ENCODE measurements at places on chromosomes 2 and 18.
A peak's percentile ranks its signal among the peaks of the same experiment; 100 is the strongest.

DNA sequence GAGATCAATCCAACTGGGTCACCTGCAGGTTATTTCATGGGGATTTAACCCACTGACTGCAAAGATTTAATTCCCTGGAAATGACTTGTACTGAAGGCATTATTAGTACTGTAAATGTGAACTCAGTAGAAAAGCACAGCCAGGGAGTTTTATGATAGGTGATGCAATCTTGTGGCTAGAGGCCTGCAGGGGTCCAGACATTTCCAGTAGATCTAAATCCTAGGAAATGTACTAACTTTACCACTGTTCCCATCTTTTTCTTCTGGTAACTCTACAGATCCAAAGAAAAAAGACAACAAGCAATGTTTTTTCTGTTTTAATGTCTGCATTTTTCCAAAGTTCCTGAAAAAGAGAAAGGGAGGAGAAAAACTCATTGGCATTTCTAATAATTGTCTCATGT lies 500.1 kb downstream of the ARHGAP15 start:
- H3K27ac ChIP-seq, result no peak overlapping the region
- H3K4me3 ChIP-seq, result no peak overlapping the region
- no peaks in the 10 kb centered on the region for H3K36me3 ChIP-seq

DNA sequence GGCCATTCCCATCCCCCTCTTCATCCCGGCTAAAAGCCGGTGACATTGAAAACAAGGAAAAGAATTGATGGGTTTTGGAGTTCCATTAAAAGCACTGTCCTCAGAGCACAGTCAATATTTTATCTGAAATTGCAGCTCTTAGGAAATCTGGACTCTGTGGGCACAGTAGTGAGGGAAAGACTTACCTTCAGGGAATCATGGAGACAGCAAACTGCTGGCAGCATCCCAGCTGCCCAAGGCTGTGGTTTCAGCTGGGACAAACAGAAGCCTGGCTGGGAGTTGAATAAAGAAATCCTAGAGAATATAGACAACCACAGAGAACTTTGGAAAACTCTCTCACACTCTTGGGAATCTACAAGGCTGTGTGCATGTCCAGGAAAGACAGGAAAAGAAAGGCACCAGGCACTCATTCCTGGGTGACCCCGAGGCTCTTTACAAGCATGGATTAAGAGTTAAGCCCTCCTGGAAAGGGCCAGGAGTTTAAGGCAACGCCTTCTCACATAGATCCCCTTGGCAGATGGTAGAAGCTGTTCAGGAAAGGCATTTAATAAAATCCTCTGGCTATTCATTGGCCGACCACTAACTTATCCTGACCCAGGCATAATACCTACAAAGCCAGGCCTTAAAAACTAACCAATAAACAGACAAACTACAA lies 255.1 kb downstream of the MYT1L start:
- H3K4me3 ChIP-seq, result no peak overlapping the region
- no peak for DNase-seq
- no peaks in the 10 kb centered on the region for H3K4me1 ChIP-seq
- H3K36me3 ChIP-seq, result no peaks in the 10 kb centered on the region
- H3K27ac ChIP-seq, result no peak overlapping the region

GRCh38 chr2:84900971-84901370 lies 4.5 kb upstream of the TMSB10 start:
- H3K4me3 ChIP-seq, result no peak overlapping the region
- no peaks in the 10 kb centered on the region for H3K36me3 ChIP-seq
- H3K27me3 ChIP-seq, result no peaks in the 10 kb centered on the region
- peaks cover 17% of the 10 kb centered on the region for H3K4me1 ChIP-seq

GRCh38 chr2:174312581-174313234 lies 22.0 kb upstream of the SP9 start:
- no peak for DNase-seq
- H3K4me1 ChIP-seq, result no peaks in the 10 kb centered on the region
- H3K27ac ChIP-seq, result no peak overlapping the region
- H3K36me3 ChIP-seq, result no peaks in the 10 kb centered on the region
- H3K4me3 ChIP-seq, result no peak overlapping the region

GRCh38 chr18:32879497-32879896 lies 106.7 kb upstream of the KLHL14 start:
- H3K36me3 ChIP-seq, result no peaks in the 10 kb centered on the region

GRCh38 chr2:33351781-33352180 lies 124.7 kb upstream of the RASGRP3 start:
- H3K4me1 ChIP-seq, result no peaks in the 10 kb centered on the region
- no peak overlapping the region for H3K27ac ChIP-seq
- no peak for DNase-seq
- no peaks in the 10 kb centered on the region for H3K36me3 ChIP-seq

DNA sequence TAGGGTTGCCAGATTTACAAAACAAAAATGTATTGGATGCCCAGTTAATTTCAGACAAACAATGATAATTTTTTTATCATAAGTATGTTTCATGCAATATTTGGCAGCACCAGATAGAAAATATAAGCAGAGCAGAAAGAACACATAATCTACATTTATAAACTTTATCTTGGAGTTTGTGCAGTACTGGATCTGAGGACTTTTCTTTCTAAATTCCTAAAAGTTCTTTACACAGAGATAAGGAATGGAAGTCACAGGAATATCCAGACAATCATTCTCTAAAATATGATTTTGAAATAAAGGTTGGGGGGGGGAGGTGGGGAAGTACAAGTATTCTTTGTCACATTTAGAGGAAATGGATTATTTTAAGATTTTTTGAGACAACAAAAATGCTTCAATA lies 28.8 kb upstream of the MC4R start:
- H3K4me3 ChIP-seq, result no peak overlapping the region
- H3K4me1 ChIP-seq, result no peaks in the 10 kb centered on the region
- H3K27me3 ChIP-seq, result no peaks in the 10 kb centered on the region
- no peaks in the 10 kb centered on the region for H3K36me3 ChIP-seq
- no peak overlapping the region for H3K27ac ChIP-seq
- no peak for DNase-seq

DNA sequence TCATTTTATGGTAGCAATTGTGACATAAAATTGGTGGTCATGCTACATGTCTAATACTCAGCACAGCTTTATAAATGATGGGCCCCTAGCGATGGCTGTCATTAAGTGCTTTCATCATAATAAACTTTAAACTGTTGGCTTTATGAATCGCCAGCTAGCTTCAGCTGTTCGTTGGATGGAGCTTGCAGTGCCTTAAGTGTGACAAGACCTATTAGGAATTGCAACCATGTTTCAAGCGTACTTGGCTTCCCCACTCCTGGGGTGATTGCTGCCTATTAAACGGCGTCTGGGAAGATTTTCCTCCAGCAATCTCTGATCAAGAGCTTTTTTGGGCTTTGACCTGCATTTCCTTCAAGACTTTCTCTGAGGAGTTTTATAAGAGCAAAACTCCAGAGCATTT lies 164.5 kb upstream of the SIX3 start:
- H3K36me3 ChIP-seq, result no peaks in the 10 kb centered on the region
- H3K4me1 ChIP-seq, result peaks cover 6% of the 10 kb centered on the region
- no peaks in the 10 kb centered on the region for H3K27me3 ChIP-seq
- no peak overlapping the region for H3K27ac ChIP-seq
- no peak overlapping the region for H3K4me3 ChIP-seq
- no peak for DNase-seq

GRCh38 chr18:23746851-23747250 lies 57.6 kb downstream of the LAMA3 start:
- H3K4me1 ChIP-seq, result peaks cover 3% of the 10 kb centered on the region
- no peaks in the 10 kb centered on the region for H3K36me3 ChIP-seq
- H3K27me3 ChIP-seq, result no peaks in the 10 kb centered on the region
- no peak for DNase-seq
- no peak overlapping the region for H3K27ac ChIP-seq

DNA sequence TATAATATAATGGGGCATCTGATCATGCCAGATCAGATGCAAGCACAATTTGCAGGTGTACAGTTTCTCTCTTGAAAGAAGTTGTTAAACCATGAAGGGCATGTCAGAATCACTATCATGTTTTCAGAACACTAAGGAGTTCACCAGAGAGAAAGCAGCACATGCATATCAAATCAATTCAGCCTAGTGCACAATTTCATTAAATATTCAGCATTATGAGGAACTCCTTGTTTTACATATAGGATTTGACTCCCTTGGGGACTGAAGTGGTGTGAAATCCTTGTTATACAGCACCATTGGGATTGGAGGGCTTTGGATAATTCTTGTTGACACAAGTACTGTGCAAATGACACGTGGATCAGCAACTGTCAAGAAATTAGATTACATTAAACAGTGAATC lies 562.1 kb upstream of the KLHL29 start:
- H3K4me1 ChIP-seq, result no peaks in the 10 kb centered on the region
- H3K27ac ChIP-seq, result no peak overlapping the region
- no peaks in the 10 kb centered on the region for H3K27me3 ChIP-seq
- no peak overlapping the region for H3K4me3 ChIP-seq
- no peak for DNase-seq
- no peaks in the 10 kb centered on the region for H3K36me3 ChIP-seq

DNA sequence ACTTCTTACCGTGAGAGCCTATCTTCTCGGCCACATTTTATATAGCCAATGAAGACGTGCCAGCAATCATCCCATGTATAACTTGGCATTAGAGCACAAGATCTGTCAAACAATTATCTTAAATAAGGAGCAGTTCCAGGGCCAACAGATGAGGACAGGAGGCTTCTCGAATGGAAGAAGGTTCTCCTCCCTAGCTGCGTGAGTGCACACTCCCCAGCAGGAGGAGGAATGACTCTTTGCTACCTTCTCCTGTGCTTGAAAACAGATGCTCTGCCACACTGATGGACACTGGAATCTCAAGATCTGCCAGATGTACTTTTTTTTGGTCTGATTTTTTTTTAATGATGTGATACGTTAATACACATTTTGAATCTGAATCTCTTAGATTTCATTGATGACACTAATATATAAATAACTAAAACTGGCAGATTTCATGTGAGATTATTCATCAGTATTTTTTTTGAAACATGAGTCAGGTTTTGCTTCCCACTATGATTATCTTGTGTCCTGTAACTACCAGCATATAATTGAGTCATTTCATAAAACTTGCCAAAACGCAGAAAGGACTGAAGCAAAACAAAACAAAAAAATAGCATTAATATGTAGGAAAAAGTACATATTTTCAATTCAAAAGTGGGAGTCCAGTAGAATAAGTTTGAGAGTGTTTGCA lies 626 bp upstream of the VIT start:
- no peak overlapping the region for H3K27ac ChIP-seq
- H3K4me1 ChIP-seq, result no peaks in the 10 kb centered on the region
- no peak for DNase-seq

- H3K4me3 ChIP-seq, result no peak overlapping the region
- peak overlapping the region; percentile 42 for H3K27ac ChIP-seq
- H3K27me3 ChIP-seq, result no peaks in the 10 kb centered on the region
- peak; percentile 81 for DNase-seq
These were observed 384.5 kb downstream of the MTX2 start for GRCh38 chr2:176653479-176654443.

DNA sequence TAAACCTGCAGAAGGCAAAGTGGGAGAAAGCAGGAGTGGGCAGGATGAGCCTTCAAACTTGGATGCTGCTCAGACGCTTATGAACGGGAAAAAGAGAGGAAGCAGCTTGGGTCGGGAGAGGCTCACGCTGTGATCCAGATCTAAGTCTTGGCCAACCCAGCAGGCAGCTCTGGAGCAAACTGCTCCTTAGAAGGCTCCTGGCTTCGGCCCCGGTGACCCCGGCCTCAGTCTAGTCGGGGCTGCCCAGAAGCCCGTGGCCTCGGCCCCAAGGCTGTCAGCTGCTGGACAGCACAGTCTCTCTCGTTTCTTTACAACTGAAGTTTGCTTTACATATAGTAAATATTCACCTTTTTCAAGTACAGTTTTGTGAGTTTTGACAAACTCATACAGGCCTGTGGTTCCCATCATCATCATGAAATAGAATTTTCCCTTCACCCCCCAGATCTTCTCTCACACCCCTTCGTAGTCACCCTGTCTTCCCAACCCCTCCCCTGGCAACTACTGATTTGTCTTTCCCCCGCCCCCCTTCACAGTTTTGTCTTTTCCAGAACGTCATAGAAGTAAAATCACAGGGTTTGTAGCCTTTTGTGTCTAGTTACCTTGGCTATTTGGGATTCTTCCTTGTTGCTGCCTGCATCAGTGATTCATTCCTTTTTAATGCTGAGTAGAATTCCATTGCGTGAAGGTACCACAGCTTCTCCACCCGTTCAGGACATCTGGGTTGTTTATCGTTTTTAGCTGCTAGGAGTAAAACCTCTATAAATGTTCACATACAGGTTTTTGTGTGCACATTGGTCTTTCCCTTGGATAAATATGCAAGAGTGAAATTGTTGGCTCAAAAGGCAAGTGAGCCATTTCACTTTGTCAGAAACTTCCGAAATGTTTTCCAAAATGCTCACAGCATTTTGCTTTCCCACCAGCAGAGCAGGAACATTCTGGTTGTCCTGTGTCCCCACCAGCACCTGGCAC lies 35.1 kb downstream of the MYO7B start:
- peak; percentile 69 for DNase-seq
- H3K36me3 ChIP-seq, result no peaks in the 10 kb centered on the region
- H3K27ac ChIP-seq, result no peak overlapping the region

GRCh38 chr18:22667616-22668422 lies 250.1 kb upstream of the CTAGE1 start:
- no peak overlapping the region for H3K4me3 ChIP-seq
- no peaks in the 10 kb centered on the region for H3K36me3 ChIP-seq

GRCh38 chr18:79373736-79374135 lies 22.0 kb upstream of the NFATC1 start:
- DNase-seq, result no peak
- H3K4me1 ChIP-seq, result no peaks in the 10 kb centered on the region
- H3K36me3 ChIP-seq, result no peaks in the 10 kb centered on the region
- no peak overlapping the region for H3K27ac ChIP-seq

- no peaks in the 10 kb centered on the region for H3K27me3 ChIP-seq
- no peaks in the 10 kb centered on the region for H3K36me3 ChIP-seq
- H3K27ac ChIP-seq, result no peak overlapping the region
- no peaks in the 10 kb centered on the region for H3K4me1 ChIP-seq
These were observed 49.0 kb downstream of the PLEKHB2 start for GRCh38 chr2:131154071-131154531.

DNA sequence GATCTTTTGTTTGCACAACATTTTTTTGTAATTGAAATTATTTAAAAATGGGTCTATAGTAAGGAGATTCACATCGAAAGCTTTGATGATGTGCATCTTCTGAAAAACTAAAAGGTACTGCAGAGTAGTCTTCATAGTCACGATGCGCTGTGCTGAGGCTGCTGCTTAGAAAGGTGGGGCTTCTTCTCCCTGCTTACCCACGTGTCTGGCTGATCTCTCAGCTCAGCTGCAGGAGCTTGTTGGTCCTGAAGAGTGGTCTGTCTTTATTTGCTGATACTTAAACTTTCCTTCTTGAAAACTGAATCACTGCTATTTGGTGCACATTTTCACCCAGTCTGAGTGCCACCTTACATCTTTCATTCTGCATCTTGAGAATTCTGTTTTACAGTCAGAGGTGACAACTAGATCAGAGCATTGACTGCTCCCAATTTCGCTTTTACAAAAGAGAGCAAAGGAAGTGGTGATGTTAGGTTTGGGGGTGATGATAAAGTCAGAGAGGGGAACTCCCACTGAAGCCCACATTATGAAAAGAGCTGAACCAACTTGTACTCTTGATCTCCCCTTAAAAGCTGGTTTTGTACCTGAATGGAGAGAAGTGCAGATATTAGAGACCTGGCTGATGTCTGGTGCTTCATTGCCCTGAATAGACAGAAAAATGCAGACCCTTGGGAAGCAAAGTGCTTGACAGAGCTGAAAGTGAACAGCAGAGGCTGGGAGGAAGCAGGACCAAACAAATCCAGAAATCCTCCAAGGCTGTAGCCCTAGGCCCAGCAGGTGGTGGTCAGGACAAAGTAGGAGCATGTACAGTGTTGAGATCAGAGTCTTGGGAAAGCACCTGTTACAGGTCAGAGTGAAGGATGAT lies 984.5 kb downstream of the TSN start:
- H3K27me3 ChIP-seq, result no peaks in the 10 kb centered on the region
- H3K36me3 ChIP-seq, result no peaks in the 10 kb centered on the region
- no peak for DNase-seq
- no peaks in the 10 kb centered on the region for H3K4me1 ChIP-seq
- no peak overlapping the region for H3K27ac ChIP-seq

Data from sigmoid colon (tissue), 7 donors.